ENCODE measurements at places on chromosomes 3 and 15.

DNA sequence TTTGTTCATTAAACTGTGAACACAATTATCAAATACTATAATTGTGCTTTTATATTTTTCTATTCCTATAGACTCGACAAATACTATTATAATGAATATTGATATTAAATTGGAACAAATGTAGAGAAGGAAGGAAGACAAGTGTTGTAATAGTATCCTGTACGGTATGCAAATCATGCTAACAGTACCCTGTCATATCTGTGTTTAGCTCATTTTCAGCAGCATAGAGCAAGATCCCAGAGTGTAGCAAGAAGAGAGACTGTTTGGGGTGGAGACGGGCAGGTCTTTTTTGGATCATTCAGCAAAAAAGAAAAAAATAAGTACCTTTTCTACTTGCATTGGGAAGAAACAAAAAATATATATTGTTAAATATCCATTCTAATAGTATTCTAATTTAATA is 224.1 kb downstream of the TPRG1 start:
- no peak for DNase-seq

DNA sequence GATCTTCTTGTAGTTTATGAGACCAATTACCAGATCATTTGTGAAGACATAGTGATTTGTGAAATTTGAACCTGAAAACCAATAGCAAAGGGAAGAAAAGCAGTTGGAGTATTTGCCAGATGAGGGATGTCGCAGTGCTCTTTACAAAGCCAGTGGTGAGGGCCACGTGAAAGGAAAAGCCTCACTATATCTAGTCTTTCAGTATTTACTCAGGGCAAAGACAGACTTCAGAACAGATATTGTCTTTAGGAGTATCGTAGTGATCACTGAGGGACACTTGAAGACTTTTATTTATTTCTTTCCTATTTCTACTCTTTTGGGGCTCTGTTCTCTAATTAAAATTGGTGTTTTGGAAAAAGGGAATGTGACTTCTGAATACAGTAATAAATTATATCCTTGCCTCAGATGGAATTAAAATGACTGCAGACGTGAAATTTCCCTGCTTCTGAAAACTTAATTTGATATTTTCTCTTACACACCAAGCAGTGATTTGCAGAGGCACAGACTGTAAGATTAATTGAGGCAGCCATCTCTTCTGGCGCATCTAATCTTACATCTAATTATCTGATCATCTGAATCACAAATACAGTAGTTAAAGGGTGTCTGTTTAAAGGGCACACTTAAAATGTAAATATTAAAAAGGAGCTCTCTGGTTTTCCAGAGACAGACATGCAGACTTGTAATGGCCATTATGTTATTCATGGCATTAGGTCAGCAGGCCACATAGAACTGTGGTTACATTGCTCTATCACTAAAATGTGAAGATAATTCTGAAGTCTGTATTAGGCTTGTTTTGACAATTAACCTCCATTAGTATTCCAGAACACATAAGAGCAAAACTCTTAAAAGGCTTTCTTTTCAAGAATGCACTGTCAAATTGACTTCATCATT is 193.0 kb upstream of the GOLIM4 start:
- DNase-seq, result no peak

- no peak for DNase-seq
Observed at GRCh38 chr3:126461450-126462070, 14.1 kb downstream of the ZXDC start.

DNA sequence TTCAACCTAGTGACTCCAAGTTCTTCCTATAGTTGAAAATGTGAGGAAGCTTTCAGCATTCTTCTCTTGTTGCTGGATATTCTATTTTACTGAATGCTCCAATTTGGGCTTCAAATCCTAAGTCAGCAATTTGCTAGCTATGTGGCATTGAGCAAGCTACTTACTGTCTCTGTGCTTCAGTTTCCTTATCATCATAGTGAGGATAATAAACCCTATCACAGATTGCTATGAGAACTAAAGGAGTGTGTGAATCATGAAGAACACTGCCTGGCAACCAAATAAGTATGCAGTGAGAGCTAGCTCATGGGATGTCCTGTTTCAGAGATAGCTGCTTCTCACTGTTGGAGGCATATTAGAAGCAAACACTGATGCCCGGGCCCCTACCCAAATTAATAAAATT is 163.8 kb upstream of the CDIN1 start:
- DNase-seq, result peak; percentile 52

DNA sequence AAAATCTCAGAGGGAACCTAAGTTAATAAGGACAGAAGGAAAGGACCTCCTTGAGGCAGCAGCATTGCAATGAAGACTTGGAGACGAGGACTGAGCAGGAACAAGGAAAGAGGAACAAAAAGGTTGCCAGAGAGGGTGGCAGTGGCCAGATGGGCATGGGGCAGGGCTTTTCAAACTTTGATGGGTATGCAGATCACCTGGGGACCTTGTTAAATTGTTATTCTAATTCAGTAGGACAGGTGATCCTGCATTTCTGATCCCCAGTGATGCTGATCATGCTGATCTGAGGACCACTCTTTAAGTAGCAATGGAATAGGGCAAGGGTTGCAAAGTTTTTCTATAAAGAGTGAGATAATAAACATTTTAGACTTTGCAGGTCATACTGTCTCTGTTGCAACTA is 11.1 kb downstream of the COL6A6 start:
- DNase-seq, result no peak

GRCh38 chr15:88243895-88244787 is 12.4 kb downstream of the NTRK3 start:
- DNase-seq, result peak; percentile 5

DNA sequence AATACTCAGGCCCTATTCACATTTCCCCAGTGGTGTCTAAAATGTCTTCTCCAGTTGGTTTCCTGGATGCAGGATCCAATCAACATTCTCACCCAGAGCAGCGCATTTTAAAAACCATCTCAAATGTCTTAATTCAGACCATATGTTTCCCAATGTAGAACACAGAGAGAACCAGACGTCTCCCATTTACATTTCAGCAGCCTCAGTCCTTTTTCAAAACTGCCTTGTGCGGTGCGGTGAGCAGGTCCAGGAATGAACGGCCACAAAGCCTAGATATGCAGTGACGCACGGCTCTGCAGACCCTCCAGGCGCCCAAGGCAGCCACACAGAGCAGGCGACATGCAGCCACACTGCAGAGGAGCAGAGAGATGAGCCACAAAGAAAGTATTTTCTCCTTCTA is 66.1 kb upstream of the MEX3B start:
- DNase-seq, result no peak

GRCh38 chr15:39165020-39165706 is 415.7 kb upstream of the THBS1 start:
- peak; percentile 37 for DNase-seq

DNA sequence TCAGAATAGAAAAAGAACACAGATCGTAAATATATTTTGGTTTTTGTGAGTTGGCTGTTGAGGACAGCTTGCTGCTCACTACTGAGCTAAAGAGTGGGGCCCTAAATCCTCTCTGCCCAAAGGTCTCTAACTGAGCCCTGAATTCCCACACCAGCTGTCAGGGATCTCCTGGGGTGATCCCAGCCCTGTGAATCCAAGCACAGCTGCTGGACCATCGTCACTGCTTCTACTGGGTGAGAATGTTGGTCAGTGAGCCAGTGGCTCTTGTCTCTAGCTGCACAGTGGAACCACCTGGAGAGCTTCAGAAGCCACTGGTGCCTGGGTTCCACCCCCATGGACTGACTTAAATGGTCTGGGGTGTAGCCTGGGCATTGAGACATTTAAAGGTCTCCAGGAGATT is 90.5 kb upstream of the IL12A start:
- no peak for DNase-seq

GRCh38 chr3:172869368-172869771 is 118.8 kb downstream of the ECT2 start:
- DNase-seq, result no peak

- peak; percentile 67 for DNase-seq
Observed at GRCh38 chr15:43517354-43518196, at the start of gene MAP1A. Gene MAP1A, plus strand, starts transcription at chr15:43517608. Its CDS starts 3,866 bp downstream, at chr15:43521474.

DNA sequence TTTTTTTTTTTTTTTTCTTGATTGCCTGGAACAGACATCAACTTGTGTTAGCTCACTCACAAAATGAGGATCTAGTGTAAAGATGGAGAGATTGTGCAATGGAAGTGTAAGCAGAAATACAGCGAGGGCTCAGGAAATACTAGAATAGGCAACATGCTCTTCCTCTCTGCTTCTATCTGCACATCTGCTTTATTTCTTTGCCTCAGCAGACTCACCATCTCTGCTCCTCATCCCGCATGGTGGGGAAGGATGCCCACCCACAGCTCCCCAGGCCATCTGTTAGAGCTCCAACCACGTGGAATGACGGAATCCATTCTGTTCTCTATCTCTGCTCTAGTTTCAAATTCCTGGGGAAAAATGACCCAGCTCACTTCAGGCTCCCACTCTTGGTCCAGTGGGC is 128.0 kb upstream of the ADAMTS9 start:
- DNase-seq, result no peak

DNA sequence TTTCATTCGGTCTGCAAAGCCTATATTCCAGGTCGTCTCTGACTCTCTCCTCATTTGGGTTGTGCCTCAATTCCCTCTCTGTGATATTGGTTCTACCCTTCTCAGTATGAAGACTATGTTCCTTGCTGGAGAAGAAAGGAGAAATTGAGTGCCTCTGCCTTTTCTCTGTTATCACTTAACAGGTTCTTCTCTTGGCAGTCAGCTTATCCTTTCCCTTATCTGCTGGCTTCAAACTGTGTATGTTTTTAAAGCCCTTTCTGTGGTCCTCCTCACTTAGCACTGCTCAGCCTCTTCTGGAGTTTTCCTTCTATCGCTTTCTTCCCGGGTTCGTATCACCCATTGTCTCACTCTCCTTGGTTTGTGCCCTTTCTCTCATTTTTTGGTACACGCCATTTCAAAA is 65.3 kb upstream of the FSTL1 start:
- no peak for DNase-seq

DNA sequence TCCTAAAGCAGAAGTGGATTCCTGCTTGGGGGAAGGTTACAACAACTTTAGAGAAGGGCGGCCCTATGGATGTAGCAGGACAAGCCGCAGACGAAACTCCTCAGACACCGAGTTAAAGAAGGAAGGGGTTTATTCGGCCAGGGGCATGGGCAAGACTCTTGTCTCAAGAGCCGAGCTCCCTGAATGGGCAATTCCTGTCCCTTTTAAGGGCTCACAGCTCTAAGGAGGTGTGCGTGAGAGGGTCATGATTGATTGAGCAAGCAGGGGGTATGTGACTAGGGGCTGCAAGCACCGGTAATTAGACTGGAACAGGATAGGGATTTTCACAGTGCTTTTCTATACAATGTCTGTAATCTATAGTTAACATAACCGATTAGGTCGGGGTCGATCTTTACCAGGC is 879 bp upstream of the PDHB start:
- DNase-seq, result no peak

GRCh38 chr3:32186097-32186496 is 52.4 kb upstream of the CMTM8 start:
- DNase-seq, result no peak

GRCh38 chr3:51710631-51711351 is 3.9 kb downstream of the GRM2 start:
- DNase-seq, result no peak

GRCh38 chr3:46717447-46718231 is at the start of gene PRSS50:
Gene PRSS50, minus strand, starts transcription at chr3:46717869. Its CDS starts 45 bp downstream, at chr3:46717824.
- DNase-seq, result no peak

DNA sequence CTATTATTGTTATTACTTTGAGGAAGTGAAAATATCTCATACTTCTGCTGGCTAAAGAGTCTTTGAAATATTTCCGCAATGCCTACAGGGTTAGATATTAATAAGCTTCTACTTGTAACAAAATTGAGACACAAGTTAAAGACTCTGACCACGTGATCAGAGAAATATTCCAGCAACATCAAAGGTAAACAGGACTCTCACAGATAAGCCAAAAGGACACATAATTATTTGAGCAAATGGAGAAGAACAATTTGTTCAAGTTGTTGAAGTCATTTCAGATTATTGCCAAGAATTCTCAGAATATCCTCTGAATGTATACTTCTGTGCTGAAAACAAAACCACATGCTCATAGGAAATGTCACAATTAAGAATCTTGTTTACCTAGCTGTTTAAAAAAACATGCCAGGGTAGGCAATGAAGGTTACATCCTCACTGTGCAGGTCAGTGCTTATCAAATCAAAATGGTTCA is 225.8 kb upstream of the ALCAM start:
- peak; percentile 4 for DNase-seq

DNA sequence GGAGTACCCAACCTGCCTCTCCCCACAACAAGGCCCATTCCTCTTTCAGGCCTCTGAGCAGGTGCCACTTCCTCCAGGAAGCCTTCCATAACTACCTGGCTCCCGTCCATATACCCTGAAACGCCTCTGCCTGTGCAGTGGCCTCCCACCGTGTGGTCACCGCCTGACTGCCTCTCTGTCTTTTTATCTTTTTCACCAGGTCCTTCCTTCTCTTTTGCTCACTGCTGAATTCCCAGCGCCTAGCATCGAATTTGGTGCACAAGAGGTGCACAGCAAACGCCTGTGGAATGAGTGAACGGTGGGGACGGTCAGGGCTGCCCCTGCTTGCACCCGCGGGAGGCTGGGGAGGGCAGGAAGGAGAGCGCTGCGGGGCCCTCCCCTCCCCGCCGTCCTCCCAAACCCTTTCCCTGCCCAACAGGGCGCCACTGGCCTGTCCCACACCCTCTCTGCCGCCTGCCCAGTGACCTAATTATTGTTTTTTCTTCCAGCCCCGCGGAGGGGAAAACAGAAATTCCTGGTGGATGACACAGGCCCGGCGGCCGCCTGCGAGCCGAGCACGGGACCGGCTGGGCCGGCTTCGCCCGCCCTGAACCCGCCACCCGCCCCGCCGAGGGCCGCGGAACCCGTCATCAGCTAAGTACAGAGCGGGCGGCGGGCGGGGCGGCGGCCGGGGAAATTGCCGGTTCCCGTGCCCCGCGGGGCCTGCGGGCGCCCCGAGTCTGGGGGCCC is 140.1 kb downstream of the SMAD6 start:
- DNase-seq, result peak; percentile 95

DNA sequence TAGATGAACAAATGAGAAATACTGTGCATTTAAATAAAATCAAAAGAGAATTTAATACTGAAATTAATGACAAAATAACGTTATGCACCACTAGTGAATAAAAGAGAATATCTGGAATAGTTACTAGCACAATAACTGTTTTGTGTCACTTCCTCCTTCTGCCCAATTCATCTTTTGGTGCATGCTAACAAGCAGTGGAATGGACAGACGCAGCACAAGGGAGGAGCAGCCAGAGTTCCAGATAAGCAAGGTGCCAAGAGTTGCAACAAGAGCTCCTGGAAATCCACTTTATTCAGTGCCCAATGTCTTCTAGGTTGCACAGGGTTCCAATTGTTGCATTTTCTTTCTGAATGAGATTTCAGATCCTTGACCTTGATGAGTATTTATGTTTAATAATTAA is 66.5 kb upstream of the PLXND1 start:
- no peak for DNase-seq

GRCh38 chr15:91891101-91891500 is 37.6 kb downstream of the SLCO3A1 start:
- no peak for DNase-seq

DNA sequence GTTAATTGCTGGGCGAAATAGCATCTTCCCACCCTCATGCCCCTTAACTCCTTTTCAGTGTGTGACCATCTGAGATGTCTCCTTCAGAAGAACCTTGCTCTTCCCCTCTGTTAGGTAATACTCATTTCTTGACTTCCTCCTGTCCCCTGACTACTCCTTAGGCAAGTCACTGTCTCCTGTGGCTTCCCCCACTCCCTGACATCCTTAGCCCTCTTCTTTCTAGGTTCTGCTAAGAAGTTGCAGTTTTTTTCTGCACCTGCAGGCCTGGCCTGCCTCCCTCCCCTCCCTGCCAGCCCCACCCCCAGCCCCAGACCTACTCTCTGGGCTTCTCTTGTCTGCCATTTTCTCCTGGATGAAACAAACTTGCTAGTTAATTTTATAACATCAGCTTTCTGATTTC is 15.2 kb upstream of the EID1 start:
- DNase-seq, result no peak
